Endodermal cell (in vitro differentiated cells): ENCODE measurements at places on chromosomes 12 and 14. TPM values are rescaled to one million over a fixed set of nuclear protein-coding genes. Genes with fewer than 3 reads are reported as not detected.
A peak's percentile ranks its signal among the peaks of the same experiment; 100 is the strongest.

RIC8B gene
- total RNA-seq, result 9.8 to 24.9 TPM (median 23.3 TPM) in 3 replicates

PAX9 gene
- total RNA-seq, result 0.34 and 0.35 TPM in 2 replicates

MLEC gene
- total RNA-seq, result 164 to 188 TPM (median 188 TPM) in 3 replicates

KRT72 gene
- total RNA-seq, result not detected in 2 replicates

- peak overlapping the region; percentile 54 for H3K27ac ChIP-seq
- peaks cover 16% of the 10 kb centered on the region for H3K4me1 ChIP-seq
- H3K27me3 ChIP-seq, result peaks cover 64% of the 10 kb centered on the region
- H3K4me3 ChIP-seq, result peak overlapping the region; percentile 81
- no peaks in the 10 kb centered on the region for H3K36me3 ChIP-seq
- DNase-seq, result peak; percentile 81
These were observed 1.8 kb downstream of the FBXL14 start for GRCh38 chr12:1592444-1593173.

DNA sequence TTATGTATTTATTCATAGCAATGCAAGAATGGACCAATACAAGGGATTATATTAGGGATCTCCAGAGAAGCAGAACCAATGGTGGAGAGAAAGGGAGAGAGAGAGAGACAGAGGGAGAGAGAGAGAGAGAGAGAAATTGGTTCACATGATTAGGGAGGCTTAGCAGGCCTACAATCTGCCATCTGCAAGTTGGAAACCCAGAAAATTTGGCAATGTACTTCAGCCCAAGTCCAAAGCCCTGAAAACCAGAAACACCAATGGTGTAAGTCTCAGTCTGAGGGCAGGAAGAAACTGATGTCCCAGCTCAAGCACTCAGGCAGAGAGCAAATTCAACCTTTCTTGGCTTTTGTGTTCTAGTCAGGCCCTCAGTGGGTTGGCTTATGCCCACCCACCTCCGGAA is 48.7 kb upstream of the CMKLR1 start:
- H3K4me3 ChIP-seq, result no peak overlapping the region
- no peak overlapping the region for H3K27ac ChIP-seq
- DNase-seq, result peak; percentile 3
- no peaks in the 10 kb centered on the region for H3K27me3 ChIP-seq
- H3K4me1 ChIP-seq, result no peaks in the 10 kb centered on the region

GRCh38 chr14:89973234-89973823 is 17.6 kb downstream of the TDP1 start:
- H3K27me3 ChIP-seq, result no peaks in the 10 kb centered on the region
- no peak overlapping the region for H3K27ac ChIP-seq
- no peaks in the 10 kb centered on the region for H3K4me1 ChIP-seq
- peak; percentile 89 for DNase-seq
- H3K36me3 ChIP-seq, result peaks cover 70% of the 10 kb centered on the region
